Astrocyte of the spinal cord (primary cell): ENCODE measurements at places on chromosomes 11 and 22.

DNA sequence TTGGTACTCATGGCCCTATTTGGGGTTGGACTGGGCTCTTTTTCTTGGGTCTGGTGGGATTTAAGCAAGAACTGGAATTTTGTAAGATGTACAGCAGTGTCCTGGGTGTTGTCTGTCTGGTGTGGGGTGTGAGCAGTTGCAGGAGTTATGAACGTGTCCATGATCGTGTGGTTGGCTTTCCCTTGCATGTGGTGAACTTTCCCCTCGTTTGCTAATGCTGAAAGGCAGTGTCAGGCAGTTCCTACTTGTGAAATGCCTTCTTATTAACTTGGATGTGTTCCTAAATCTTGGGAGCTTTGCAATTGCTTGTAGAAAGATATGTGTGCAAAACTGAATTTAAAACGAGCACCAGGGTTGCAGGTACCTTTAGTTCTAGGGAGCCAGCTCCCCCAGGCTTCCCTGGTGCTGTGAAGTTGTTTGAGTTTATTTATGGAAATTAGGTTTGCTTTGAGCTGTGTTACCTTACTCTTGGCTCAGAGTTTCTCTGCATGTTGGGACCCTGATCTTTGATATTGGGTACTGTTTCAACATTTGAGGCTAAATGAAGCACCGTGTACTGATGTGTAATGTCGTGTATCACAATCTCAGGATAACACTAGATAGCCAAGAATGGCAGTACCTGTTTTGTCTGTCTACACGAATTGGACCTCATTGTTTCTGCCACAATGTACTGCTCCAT lies 35.8 kb upstream of the HSD17B12 start:
- peak; percentile 1 for DNase-seq

- no peak for DNase-seq
These were observed 755.0 kb downstream of the KCNA4 start for GRCh38 chr11:29261831-29262230.

DNA sequence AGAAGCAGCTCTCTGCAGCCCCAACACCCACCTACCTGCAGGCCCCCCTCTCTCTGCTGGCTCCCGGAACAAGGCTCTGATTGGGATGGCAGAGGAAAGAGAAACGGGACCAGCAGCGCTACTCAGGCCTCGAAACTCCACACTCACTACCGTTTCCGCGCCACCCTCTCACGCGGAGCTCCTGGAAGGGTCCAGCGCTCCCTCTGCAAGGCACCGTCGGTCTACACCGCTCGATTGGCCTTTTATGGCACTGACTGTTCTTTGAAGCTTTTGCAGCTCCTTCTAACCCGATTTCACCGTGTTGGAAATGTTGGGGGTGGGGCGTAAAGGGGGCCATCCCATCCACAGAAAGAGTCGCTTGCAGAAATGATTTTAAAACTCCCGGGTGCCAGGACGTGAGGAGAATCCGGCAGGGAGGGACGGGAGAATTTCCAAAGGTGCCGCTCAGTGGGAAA lies 323 bp upstream of the PANX1 start:
- no peak for DNase-seq

DNA sequence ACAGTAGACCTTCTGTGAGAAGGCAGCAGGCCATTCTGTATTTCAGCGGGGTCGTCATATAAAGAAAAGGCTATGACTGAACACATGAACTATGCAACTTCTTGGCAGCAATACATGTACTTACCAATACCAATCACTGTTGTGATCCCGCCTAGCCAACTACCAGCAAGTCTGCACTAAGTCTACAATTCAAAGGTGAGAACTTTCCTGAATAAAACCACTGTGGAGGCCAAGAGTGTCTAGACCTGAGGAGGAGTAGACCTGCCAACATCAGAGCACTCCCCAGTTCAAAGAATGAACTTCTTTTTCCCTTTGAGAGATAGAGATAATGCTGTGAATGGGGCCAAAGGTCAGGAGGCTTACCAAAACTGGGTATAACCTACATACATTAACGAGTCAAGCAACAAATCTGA lies 108.2 kb downstream of the SIK3 start:
- DNase-seq, result peak; percentile 90

DNA sequence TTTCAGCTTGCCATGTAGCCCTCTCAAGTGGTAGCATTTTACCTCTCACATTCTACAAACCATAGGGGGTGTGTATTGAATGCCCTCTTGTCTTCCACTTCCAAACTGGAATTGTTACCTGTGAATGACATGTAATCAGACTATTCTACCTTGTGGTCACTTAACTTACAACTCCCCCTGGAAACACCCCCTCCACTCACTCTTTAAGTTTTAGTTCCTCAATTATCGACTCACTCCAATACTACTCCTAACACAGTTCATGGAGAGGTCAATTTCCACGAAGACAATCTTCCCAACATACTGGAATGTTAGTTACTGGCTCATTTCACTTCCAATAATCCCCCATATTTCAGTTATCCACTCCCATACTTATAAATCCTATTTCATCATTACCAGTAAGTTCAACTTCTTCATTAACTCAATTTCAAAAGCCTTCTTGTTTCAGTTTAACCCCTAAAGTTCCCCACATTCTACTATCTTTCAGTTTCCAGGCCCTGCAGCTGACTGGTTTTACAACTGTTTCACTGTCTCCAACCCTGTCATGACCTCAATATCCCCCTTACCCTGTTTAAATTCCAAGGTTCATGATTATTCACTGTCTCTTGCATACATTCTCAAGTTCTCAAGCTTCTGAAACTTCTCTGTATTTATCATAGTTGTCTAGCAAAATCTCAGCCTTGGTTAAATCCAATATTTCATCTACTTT lies 92.5 kb downstream of the C11orf87 start:
- DNase-seq, result no peak

DNA sequence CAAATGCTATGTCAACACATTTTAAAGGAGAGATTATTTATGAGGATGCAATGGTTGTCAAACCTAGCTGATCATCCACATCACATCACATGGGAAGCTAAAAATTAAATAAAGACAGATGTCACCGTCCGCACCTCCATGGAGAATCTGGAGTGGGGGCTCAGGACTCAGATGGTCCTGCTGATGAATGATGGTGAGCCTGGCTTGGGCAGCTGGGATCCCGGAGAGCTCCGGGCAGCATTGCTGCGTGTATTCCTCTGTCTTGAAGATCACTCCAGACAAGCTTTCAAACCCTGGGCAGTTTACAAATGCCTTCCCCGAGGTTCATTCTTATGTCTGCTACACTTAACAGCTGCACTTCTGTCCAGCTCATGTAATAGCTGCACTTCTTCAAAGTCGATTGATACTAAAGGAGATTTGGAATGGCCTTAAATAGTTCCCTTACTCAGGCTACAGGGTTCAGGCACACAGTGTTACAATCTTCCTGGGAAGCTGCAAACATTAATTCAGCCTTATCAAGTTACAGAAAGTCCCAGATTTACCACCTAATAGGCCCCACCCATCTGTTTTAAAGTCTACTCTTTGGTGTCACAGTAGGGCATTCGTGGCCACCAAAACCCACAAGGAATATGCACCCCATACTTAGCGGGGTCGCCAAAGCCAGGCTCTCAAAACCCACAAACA lies 34.7 kb upstream of the CSNK2A3 start:
- no peak for DNase-seq

- no peak for DNase-seq
These were observed 34.5 kb downstream of the KIAA0930 start for GRCh38 chr22:45206233-45206632.
